ENCODE measurements at places on chromosomes 5 and 9.
A peak's percentile ranks its signal among the peaks of the same experiment; 100 is the strongest.

DNA sequence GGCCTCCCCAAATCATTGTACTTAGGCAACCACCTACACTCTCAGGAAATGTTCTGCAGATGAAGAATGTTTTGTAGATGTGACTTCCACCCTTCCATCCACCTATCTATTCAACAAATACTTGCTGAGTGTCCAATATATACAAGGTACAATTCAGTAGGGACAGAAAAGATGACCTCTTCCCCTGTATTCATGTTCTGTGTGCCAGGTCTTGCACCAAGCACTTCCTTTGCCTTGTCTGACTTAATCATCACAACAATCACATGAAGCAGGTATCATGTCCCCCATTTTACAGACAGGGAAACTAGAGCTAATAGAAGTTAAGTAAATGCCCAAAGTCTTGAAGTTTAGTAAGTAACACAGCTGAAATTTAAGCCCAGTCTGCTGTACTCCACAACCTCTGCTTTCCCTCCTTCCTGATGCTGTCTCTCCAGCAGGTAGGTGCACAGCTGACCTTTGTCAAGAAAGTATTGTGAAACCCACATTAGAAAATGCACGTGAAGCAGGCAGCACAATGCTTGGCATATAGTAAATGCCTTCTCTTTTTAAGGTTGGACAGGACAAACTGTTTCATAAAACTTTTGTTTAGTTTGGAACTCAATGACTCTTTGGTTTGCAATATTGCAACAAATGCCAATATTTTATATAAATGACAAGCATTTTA lies 296.5 kb downstream of the DEPDC1B start:
- H3K4me3 ChIP-seq, result no peak overlapping the region
- no peak for DNase-seq
- H3K27me3 ChIP-seq, result no peaks in the 10 kb centered on the region
- H3K36me3 ChIP-seq, result no peaks in the 10 kb centered on the region

GRCh38 chr5:66337626-66338226 lies 193.6 kb downstream of the SREK1 start:
- H3K4me1 ChIP-seq, result peaks cover 13% of the 10 kb centered on the region
- no peak for DNase-seq
- H3K27me3 ChIP-seq, result no peaks in the 10 kb centered on the region
- H3K27ac ChIP-seq, result peak overlapping the region; percentile 6
- no peaks in the 10 kb centered on the region for H3K36me3 ChIP-seq

DNA sequence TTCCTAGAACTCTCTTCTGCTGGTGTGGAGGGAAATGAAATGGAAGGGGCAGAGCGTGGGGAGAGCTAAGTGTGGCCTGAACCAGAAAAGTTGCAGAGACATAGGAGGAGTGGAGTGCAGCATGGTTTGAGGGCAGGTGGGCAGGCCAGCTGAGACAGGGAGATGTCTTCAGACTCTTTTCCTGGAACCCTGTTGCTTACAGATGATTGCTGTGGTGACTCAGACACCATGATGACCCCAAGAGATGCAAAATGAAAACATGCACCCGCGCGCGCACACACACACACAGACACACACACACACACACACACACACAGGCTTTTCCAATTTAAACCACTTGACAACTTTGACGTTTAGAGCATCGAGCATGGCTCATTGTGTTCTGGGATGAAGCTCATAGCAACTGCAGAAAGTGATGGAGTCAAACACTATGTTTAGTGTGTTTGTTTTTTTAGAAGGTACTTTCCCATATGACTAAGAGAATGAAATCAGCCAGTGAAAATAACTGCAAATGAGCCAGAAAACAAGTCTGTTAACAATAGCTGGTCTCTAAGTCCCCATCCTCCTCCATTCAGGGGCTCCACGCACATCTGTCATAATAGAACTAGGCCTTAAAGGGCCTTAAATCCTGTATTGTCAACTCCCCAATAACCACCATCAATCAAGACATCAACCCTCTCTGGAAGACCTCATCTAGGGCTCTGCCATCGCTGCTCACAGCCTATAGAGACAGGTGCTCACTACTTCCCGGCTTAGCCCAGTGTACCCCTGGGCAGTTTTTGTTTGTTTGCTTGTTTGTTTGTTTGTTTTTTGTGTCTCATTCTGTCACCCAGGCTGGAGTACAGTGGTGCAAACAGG lies 9.6 kb downstream of the TMOD1 start:
- H3K36me3 ChIP-seq, result peaks cover 19% of the 10 kb centered on the region
- no peak overlapping the region for H3K4me3 ChIP-seq
- peak; percentile 62 for DNase-seq
- H3K27me3 ChIP-seq, result no peaks in the 10 kb centered on the region
- peak overlapping the region; percentile 46 for H3K27ac ChIP-seq
- peaks cover 67% of the 10 kb centered on the region for H3K4me1 ChIP-seq

DNA sequence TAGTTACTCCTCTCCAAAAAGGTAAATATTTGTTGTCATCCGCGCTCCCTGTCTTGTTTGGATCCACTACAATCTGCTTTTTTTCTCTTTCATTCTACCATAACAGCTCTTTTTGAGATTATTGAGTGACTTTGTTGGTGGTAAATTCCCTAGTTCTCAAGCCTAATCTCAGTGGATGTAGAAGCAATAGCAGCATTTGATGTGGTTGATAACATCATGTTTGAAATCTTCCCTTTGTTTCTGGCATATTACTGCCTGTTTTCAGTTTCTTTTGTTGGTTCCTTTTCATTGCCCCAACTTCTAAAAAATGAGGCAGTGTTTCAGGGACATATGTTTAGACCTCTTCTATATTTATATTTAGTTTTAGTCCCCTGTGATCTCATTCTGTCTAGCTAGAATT lies 8.9 kb downstream of the CDC42SE2 start:
- H3K4me3 ChIP-seq, result no peak overlapping the region
- DNase-seq, result no peak
- no peaks in the 10 kb centered on the region for H3K4me1 ChIP-seq
- H3K27me3 ChIP-seq, result no peaks in the 10 kb centered on the region
- H3K36me3 ChIP-seq, result no peaks in the 10 kb centered on the region

GRCh38 chr9:22005021-22005701 lies 3.9 kb downstream of the CDKN2B start:
- DNase-seq, result no peak
- peaks cover 14% of the 10 kb centered on the region for H3K27me3 ChIP-seq
- no peak overlapping the region for H3K4me3 ChIP-seq
- peaks cover 17% of the 10 kb centered on the region for H3K4me1 ChIP-seq

DNA sequence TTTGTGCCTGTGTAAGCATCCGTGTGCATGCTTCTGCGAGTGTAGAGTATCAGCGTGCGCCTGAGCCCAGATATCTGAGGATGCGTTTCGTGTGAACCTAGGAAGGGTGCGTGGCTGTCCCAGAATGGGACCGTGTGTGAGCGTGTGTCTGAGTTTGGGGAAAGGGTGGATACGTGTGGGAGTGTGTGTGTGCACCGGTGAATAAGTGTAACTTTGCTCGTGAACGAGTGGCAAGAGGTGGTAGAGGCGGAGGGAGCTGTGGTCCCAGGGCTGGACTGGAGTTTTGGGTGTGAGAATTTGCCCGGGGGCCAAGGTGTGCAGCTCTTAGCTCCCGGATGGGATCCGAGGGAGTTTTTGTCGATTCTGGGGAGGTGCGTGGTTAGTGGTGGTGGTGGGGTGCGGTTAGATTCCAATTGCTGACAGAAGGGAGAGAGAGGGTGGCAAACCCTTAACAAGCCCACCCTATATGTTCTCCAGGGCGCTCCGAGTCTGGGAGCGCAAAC lies 686 bp upstream of the COL27A1 start:
- no peak for DNase-seq
- peak overlapping the region; percentile 70 for H3K4me3 ChIP-seq
- H3K4me1 ChIP-seq, result peaks cover 30% of the 10 kb centered on the region
- H3K36me3 ChIP-seq, result no peaks in the 10 kb centered on the region
- no peaks in the 10 kb centered on the region for H3K27me3 ChIP-seq

GRCh38 chr5:132260714-132261551 lies 3.4 kb downstream of the PDLIM4 start:
- peak overlapping the region; percentile 93 for H3K27ac ChIP-seq
- peaks cover 3% of the 10 kb centered on the region for H3K36me3 ChIP-seq
- H3K4me3 ChIP-seq, result no peak overlapping the region
- peak; percentile 76 for DNase-seq

DNA sequence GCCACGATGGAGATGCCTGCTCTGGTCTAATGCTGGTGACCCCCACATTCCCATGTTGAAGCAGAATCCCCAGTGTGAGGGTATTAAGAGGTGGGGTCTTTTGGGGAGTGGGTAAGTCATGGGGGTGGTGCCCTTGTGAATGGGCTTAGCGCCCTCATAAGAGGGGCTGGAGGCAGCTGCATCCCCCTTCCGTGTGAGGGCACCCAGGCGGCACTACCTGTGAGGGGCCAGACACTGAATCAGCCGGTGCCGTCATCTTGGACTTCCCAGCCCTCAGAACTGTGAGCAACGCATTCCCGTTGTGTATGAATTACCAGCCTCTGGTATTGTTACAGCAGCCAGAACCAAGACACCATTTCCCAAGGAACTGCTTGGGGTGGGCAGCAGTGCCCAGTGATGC lies 27.0 kb upstream of the RNF130 start:
- no peak overlapping the region for H3K4me3 ChIP-seq
- no peaks in the 10 kb centered on the region for H3K4me1 ChIP-seq
- H3K27me3 ChIP-seq, result no peaks in the 10 kb centered on the region
- no peak for DNase-seq

DNA sequence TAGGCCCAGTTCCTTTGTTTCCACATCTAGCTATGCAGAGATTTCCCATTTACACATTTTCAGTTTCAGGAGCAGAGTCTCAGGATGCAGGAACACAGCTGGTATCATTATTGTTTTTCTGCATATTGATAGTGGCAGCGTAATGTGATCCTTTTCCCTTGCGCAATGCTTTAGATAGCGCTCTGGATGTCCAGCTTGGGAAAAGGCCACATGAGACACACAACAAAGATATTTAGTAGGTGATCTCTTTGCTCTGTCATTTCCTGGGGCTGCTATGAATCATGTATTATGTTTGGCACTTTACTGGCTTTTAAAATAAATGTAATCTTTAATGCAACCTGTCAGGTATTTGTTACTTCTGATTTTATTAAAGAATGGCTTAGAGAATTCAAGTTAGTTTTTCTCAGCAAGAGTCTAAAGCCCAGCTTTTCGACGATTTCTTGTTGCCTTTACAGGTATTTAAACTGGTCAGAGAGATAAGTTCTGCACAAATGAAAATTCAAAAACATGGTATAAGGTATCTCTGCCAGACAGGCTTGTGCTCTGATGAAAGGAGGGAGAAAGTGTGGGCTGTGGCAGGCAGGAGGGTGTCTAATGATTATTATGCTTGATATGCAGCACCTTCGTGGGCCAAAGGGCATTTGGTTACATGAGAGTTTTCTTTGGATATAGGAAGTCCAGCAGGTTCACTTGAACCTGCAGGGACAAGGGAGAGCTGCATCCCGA lies 42.2 kb downstream of the PTTG1 start:
- DNase-seq, result no peak
- peaks cover 15% of the 10 kb centered on the region for H3K4me1 ChIP-seq
- no peak overlapping the region for H3K27ac ChIP-seq
- H3K36me3 ChIP-seq, result no peaks in the 10 kb centered on the region

DNA sequence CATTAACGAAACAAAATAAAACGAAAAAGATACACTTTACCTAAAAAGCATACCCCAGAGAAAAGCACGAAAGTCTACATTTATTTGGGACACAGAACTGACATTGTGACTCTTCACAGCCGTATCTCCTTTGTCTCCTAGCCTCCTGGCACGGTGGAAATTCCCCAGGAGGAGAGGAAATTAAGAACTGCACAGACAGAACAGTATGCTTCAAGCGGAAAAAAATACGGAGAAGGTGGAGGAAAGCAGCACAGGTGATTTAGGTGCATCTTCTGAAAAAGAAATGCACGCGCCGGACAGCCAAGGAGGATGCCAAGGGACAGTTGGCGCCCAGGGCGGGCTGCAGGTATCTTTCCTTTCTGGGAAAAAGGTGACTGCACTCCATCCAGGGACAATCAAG lies 32.0 kb downstream of the DDX31 start:
- no peaks in the 10 kb centered on the region for H3K4me1 ChIP-seq
- no peak for DNase-seq
- no peaks in the 10 kb centered on the region for H3K27me3 ChIP-seq
- no peak overlapping the region for H3K4me3 ChIP-seq

DNA sequence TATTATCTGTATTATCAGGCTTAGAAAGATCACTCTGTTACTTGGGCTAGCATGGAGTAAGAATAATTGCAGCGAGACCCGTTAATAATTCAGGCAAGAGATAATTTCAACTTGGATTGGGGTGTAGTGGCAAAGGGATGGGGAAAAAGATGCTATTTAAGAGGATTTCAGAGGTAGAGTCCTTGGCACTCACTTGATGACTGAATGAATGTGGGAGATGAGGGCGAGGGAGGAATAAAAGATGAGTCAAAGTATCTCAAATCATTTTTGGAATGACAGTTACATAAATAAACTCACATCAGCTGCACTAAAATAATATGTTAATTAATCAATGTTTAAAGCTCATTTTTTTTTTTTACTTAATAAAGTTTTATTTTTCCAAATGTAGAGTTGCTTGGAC lies 4.5 kb upstream of the GPR21 start:
- DNase-seq, result no peak
- peaks cover 7% of the 10 kb centered on the region for H3K36me3 ChIP-seq
- H3K27me3 ChIP-seq, result no peaks in the 10 kb centered on the region
- no peaks in the 10 kb centered on the region for H3K4me1 ChIP-seq
- no peak overlapping the region for H3K4me3 ChIP-seq
- no peak overlapping the region for H3K27ac ChIP-seq

- no peaks in the 10 kb centered on the region for H3K4me1 ChIP-seq
- H3K4me3 ChIP-seq, result no peak overlapping the region
- no peak for DNase-seq
- H3K27ac ChIP-seq, result no peak overlapping the region
Measured at GRCh38 chr5:148984345-148984744, 78.5 kb downstream of the SH3TC2 start.

DNA sequence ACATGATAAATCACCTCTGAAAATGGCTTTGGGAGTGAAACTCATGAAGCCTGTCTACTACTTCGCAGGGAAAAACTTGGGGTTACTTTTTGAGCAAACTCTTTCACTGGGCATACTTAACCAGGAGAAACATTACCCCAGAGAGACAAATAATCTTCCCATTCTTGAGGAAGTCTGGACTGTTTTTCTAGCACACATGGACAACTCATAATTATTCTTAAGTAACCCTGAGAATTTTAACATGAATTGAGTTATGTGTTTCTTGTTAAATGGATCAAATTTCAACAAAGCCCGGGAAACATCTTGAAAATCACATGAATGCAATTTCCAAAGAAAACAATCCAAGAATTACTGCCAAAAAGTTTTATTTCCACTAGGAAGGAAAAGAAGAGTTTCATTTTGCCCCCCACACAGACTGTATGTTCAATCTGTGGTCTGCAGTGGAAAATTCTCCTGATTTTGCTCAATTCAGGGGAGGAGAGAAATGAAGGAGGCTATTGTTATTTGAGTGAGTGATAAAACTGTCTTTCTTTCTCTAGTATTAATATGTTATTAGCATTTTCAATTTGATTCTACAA lies 564.8 kb upstream of the CLINT1 start:
- peaks cover 22% of the 10 kb centered on the region for H3K4me1 ChIP-seq
- H3K27me3 ChIP-seq, result no peaks in the 10 kb centered on the region
- H3K27ac ChIP-seq, result no peak overlapping the region
- no peak overlapping the region for H3K4me3 ChIP-seq
- no peak for DNase-seq
